ENCODE measurements at places on chromosomes 12 and 14.
A peak's percentile ranks its signal among the peaks of the same experiment; 100 is the strongest.

GRCh38 chr12:128649902-128650301, 173.9 kb downstream of the SLC15A4 start:
- DNase-seq, result no peak

GRCh38 chr12:132305991-132306884, 23.2 kb downstream of the GALNT9 start:
- no peak for DNase-seq

DNA sequence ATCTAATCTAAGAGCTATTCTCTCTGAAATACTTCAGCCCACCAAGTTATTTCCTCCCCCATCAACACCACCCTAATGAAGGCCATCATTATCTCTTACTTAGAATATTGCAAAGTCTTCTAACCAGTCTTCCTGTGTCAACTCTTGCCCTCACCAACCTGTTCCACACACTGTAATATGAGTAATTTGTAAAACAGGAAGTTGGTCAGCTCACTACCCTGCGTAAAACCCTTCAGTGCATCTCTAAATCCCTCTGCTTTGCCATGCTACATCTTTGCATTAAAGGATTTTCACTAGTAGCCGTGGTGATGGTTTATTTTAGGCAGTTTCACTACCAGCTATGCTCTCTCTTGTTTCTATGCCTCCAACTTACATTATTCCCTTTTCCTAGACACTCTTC, 70.0 kb downstream of the KIF21A start:
- DNase-seq, result no peak

- no peak for DNase-seq
Measured at GRCh38 chr12:106018286-106018685, 120.5 kb downstream of the NUAK1 start.

DNA sequence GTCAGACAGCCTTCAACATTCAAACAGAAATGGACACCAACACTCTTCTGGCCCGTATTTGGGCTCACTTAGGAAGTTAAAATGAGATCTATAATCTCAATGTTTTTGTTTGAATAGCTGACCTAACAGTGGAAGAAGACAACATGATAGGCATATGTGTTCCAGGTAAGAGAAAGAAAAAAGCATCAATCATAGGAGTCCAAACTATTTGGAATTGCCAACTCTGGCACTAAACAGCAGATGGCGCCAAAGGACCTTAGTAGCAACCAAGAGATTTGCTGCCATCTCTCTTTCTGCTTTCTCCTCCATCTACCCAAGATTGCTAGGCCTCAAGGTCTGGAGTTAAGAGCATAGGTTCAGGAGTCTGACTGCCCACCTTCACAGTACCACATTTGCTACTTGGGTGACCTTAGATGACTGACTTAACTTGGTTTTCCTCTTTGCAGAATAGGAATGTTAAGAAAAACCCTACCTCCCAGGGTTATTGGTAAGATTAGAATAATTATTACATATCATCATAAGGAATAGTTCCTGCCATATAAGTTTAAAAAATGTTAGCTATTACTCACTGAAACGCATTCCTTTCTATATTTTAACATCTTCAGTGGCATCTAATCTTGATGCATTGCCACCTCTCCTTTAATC, 30.2 kb downstream of the PEX5 start:
- peak; percentile 62 for DNase-seq

- peak; percentile 78 for DNase-seq
Measured at GRCh38 chr12:101697930-101698799, 725 bp downstream of the CHPT1 start.

DNA sequence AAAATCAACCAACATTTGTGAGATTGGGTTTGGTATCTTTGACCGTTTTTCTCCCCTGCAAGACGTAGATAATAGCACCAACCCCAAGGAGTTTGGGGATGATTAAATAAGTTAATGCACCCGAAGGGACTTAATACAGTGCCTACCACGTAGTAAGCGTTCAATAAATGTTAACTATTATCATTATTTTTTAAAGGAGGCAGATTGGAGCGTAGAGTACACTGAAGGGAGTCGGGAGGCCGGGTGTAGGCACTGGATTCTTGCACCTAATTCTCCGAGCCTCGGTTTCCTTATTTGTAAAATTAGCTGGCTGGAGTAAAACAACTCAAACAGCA, 367 bp upstream of the FRS2 start:
- no peak for DNase-seq

DNA sequence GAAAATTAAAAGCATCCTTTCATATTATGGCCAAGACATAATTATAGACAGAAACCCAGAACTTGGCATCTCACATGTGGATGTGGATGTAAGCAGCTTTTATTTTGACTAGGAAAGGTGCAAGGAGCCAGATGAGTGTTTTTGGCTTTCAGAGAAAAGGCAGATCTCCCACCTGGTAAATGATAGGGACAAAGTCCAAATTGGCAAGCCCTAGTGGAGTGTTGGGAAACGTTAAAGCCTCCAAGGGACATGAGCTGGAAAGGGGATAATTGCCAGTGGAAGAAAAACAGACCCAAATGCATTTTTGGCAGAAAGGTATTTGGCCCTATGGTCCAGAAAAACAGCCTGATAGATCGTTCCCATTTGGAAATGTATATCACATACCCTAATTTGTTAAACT, 60.1 kb downstream of the KLHL28 start:
- DNase-seq, result no peak

DNA sequence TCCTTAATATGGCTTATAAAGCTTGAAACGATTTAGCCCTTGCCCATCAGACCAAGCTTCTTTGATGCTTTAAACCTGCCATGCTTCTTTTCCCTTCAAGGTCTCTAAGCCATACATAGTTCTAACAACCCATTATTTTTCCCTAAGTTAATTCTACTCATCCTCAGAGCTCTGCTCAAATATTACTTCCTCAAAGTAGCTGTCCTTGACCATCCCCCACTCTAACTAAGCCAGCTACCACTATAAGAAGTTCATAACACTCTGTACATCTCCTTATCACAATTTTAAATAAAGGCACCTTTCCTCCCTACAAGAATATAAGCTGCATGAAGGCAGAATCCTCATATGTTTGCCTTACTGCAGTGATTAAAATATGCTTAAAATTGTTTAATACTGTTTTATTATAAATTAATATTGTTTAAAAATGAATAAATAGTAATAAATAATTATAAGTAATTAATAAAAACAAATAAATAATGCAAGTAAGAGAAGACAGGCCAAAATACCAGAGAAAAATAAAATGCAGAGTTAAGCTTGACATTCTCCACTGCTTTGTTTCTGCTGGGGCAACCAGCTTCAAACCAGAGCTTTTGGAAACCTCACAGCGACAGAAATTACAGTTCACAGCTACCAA, 76.8 kb downstream of the NUMB start:
- DNase-seq, result no peak

- DNase-seq, result no peak
Measured at GRCh38 chr14:87483271-87484260, 509.4 kb downstream of the GALC start.

DNA sequence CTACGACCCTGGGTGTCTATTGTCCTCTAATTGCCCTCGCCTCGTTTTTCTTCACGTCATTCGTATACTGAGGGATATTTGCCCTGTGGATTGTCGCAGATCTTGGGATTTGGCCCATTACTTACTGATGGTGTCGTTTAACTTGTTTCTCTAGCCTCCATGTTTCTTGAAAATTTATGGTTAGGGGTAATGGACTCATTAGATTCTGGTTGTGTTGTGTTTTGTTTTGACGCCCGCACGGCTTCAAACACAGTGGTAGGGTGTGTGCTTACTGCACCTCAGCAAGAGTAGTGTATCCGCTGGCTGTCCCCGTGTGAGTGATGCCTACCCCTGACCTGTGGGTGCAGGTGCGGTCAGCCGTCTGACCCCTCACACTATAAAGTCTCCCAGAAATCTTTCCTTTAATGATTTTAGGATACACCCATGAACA, 874 bp upstream of the RNU6-8 start:
- DNase-seq, result no peak

DNA sequence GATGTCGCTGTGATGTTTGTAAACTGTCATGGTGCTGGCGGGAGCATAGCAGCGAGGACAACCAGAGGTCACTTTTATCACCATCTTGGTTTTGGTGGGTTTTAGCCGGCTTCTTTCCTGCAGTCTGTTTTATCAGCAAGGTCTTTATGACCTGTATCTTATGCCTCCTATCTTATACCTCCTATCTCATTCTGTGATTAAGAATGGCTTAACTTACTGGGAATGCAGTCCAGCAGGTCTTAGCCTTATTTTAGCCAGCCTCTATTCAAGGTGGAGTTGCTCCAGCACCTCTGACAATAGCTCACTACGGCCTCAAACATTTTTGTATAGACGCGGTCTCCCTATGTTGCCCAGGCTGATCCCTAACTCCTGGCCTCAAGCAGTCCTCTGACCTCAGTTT, 53.7 kb downstream of the B4GALNT3 start:
- no peak for DNase-seq

- DNase-seq, result no peak
Measured at GRCh38 chr12:8501720-8502119, 11.6 kb upstream of the CLEC4D start.

- DNase-seq, result no peak
Measured at GRCh38 chr14:87966816-87967215, 26.2 kb downstream of the GALC start.

GRCh38 chr12:3127832-3128231, 50.7 kb downstream of the TSPAN9 start:
- DNase-seq, result no peak

DNA sequence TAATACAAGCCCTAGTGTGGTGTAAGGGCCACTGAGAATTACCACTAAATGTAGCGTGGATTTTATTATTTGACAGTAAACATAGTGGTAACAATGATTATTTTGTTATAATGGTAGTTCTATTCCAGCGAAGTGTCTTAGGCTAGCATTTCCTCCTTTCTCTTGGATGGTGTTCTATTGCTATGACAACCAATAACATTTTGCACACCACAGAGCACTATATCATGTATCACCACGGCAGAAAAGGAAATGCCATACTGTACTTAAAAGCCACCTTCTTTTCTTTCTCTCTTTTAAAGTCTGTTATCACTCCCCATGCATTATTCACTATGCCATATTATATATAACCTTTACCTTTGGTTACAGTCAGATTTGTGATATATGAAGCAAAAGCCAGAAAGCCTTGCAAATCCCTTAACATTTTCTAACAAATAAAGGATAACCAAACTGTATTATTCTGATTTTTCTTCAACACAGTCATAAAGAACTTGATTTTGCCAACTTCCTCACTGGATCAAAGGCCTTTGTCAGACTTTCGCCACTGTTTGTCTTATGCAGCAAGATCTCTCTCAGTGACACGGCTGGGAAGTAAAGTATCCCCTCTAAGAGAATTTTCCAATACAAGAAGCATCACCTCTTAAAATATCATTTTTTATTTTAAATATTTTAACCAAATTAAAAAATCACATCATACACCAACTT, 195.8 kb downstream of the FOXN3 start:
- no peak for DNase-seq

- no peak for DNase-seq
Measured at GRCh38 chr12:51004504-51004903, 21.7 kb downstream of the SLC11A2 start.

DNA sequence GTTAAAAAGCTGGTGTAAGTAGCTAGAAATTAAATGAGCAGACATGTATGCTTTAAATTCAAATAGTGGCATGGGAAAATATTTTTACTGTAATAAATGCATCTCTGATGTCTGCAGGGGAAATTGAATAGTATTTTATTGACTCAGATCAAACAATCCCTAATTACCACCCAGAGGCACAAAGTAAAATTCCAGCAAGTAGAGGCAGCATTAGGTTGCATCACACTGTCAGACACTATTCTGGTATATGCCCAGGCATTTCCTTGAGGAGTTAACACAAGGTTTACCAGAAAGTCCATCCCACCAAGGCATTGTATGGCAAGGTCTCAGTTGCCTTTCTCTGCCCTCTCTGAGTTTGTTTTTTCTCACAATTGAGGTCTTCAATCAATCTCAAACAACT, 201.6 kb upstream of the KITLG start:
- no peak for DNase-seq

DNA sequence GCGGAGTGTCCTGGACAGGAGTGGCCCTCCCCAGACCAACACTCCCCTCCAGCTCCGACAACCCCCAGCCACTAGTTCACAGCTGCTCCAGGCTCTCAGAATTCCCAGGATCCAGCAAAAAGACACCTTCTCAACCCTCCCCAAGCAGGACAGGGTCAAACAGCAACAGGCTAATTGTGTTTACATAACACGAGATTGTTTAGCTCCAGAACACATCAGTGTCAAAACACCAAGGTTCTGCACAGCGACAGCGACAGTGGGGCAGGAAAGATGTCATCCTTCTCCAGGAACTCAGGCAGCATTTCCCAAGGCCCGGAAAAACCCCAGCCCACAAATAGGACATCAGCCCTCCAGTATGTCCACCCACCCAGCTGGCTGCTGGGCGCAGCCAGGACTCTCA, 16.5 kb downstream of the ITPK1 start:
- no peak for DNase-seq

- DNase-seq, result no peak
Measured at GRCh38 chr14:92264195-92264594, 58.8 kb upstream of the SLC24A4 start.

GRCh38 chr12:89513544-89513943, 11.1 kb downstream of the GALNT4 start:
- no peak for DNase-seq

GRCh38 chr12:63354969-63355368, 204.0 kb upstream of the AVPR1A start:
- no peak for DNase-seq

GRCh38 chr14:69539631-69540410, 34.9 kb downstream of the CCDC177 start:
- DNase-seq, result no peak

DNA sequence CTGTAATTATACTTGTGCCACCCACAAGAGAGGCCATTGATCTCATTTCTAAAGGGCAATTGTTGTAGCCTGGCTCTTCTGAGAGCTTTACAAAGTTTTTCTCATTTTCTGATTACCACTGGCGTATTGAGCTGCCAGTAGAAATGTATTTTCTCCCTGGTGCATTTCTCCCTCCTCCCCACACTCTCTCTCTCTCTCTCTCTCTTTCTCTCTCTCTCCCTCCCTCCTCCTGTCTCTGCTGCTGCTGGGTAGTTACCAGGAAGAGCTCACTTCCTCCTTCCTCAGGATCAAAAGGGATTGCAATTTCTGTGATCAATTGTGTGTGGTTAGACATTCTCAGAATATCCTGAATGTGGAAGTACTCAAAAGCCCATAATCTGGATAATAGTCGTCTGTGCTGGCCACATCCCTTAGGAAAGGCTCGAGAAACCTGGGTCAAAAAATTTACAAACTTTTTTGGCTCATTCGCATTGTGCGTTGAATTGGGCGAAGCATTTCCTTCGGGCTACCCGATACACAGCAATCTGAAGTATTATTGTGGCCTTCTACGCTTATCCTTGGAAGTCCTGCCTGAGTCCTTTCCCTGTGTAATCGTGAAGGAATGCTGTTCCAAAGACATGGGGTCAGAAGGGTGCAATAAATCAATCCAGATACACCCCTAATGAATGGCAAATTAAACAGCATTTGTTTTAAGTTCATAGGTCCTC, 254.8 kb downstream of the MSRB3 start:
- no peak for DNase-seq

DNA sequence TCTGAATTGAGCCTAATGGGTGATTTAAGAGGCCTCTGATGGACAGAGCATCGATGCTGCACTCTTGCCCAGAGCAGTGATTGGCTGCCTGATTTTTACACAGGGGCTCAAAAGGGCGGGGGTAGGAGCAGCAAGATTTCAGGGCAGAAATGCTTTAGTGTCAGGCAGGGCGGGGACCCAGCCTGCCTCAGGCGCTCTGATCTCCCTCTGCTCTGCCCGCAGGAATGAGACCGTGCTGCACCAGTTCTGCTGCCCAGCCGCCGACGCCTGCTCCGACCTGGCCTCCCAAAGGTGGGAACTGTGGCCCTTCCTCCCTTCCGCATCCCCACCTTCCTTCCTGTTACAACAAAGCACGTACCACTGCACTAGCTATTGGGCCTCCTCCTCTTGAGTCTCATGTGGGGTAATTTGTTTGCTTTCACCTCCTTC, 32.4 kb downstream of the IQSEC3 start:
- no peak for DNase-seq
